ENCODE measurements at places on chromosomes 6 and 20. TPM values are rescaled to one million over a fixed set of nuclear protein-coding genes. Genes with fewer than 3 reads are reported as not detected.

The TPBG gene
- total RNA-seq = not detected

- H3K27ac ChIP-seq = no peak overlapping the region
- no peak for DNase-seq
- H3K27me3 ChIP-seq = no peaks in the 10 kb centered on the region
- H3K4me3 ChIP-seq = no peak overlapping the region
- H3K4me1 ChIP-seq = no peaks in the 10 kb centered on the region
Measured at GRCh38 chr6:170371080-170371479, 64.5 kb downstream of the FAM120B start.

DNA sequence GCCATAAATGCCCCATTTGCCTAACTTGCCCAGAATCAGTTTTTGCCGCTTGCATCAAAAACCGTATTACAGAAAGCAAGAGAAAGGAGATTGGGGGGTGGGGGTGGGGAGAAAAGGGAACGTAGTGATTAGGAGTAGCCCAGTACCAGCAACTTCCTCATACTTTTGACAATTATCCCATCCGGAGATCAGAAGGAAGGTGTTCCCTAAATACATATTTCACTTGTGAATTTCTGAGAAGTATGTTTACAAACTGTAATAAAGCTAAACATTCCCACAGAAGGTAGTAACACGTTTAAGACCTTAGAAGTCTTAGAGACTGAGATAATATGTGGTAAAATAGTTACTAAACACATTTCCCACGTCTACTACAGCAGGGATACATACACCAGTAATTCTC lies 14.5 kb downstream of the PREP start:
- no peaks in the 10 kb centered on the region for H3K4me1 ChIP-seq
- no peak overlapping the region for H3K27ac ChIP-seq
- no peaks in the 10 kb centered on the region for H3K27me3 ChIP-seq
- H3K4me3 ChIP-seq = no peak overlapping the region

- peaks cover 15% of the 10 kb centered on the region for H3K4me1 ChIP-seq
- H3K36me3 ChIP-seq = peaks cover 17% of the 10 kb centered on the region
- H3K27ac ChIP-seq = no peak overlapping the region
- no peaks in the 10 kb centered on the region for H3K27me3 ChIP-seq
Measured at GRCh38 chr6:125910527-125910926, 46.0 kb upstream of the HINT3 start.

- no peak overlapping the region for H3K27ac ChIP-seq
- H3K27me3 ChIP-seq = no peaks in the 10 kb centered on the region
- H3K36me3 ChIP-seq = no peaks in the 10 kb centered on the region
Measured at GRCh38 chr6:24076011-24076410, 50.0 kb upstream of the NRSN1 start.

The PDYN gene
- total RNA-seq = not detected

Measured in Karpas-422 (cell line).